ENCODE measurements at places on chromosomes 2 and 18. TPM values are rescaled to one million over a fixed set of nuclear protein-coding genes. Genes with fewer than 3 reads are reported as not detected.

- DNase-seq, result no peak
Measured at GRCh38 chr2:212547716-212548454, 9.3 kb upstream of the ERBB4 start.

- peak; percentile 78 for DNase-seq
Measured at GRCh38 chr2:240451791-240452461, 16.5 kb downstream of the GPC1 start.

DNA sequence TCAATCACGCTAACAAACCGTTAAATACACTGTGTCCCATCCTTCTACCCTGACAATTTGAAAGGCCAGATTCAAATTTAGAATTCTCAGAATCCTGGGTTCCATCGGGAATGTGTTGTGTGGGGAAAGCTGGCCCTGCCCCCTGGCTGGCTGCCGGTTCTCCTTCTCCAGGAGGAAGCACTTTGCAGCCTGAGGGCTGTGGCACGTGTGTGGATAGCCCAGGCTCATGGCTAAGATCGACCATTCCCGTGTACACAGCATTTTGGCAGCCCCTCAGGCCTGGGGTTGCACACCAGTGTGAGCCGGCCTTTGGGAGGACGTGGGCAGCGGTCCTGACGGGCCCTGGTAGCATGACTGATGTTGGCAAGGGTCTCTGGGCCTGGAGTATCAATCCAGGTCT, 51.0 kb upstream of the ROCK2 start:
- DNase-seq, result no peak

Gene CACNB4
- total RNA-seq, result 10.5 TPM
